ENCODE measurements at places on chromosomes 11 and 22.

- no peak for DNase-seq
Measured at GRCh38 chr11:43943931-43944751, 1.7 kb downstream of the C11orf96 start.

DNA sequence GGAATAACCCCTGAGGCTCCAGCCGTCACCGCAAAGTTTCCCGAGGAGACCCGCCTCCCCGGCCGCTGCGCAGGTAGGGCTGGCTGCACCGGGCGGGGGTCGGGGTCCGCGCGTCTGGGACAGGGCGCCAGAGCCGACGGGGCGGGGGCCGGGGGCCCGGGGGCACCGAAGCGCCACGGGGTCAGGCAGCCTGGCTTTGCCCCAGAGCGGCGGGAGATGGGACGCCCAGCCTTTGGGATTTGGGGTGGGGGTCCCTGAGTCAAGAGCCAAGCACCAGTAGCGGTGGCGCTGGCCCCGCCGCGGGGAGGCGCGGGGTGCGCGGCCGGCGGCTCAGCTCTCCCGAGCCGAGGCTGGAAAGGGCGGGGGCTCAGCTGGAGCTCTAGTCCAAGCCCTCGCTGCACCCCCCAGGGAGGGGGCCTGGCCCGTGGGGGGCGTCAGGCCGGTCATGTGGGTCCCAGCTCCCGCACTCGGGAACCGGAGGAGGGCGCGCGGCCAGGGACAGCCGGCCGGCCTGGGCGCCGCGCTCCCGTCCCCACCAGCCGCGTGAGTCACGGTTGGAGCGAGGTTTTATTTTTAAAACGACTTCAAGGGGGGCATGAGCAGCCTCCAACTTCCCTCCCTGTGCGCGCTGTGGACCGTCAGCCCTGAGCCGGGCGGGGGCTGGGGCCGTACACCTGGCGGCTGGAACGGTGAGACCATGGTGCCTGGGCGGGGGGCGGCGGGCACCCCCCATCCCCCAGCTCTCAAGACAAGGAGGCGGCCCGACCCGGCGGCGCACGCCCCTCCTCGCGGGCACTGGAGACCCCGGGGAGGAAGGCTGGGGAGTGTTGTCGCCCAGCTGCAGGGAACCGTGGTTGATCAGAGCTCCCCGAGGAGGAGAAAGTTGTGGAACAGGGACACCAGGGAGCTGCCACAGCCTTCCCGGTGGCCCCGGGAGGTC, 626 bp downstream of the FLRT1 start:
- DNase-seq = no peak

GRCh38 chr11:64232182-64232966, 2.0 kb upstream of the VEGFB start:
- DNase-seq = no peak

DNA sequence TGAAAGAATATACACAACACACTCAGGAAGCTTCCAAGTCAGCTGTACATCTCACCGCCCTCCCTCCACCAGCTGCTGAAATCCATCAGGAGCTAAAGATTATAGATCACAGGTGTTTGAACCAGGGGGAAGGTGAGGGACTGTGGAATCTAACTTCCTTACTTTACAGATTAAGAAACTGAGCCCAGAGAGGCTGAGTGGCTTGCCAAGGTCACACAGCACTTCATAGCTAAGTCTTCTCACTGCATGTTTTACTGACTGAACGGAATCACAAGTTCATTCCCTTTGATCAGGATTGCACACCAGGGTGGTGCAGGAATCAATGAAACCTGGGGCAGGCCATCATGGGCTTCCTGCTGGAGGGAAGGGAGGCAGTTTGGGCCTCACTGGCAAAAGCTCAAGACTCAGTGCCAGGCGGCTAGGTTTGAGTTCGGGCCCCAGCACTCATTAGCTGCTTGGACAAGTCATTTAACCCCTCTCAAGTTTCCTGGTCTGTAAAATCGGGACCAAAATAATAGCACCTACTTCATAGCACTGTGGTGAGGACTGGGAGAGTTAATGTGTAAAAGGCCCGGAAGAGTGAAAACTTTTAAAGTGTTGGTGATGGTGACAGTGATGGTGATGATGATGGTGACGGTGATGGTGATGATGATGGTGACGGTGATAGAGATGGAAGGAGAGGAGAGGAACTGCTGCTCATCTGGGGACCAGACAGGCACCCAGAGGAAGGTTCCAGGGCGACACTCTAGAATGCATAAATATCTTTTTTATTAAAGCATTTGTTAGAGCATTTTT, 8.2 kb downstream of the CD5 start:
- DNase-seq = no peak

DNA sequence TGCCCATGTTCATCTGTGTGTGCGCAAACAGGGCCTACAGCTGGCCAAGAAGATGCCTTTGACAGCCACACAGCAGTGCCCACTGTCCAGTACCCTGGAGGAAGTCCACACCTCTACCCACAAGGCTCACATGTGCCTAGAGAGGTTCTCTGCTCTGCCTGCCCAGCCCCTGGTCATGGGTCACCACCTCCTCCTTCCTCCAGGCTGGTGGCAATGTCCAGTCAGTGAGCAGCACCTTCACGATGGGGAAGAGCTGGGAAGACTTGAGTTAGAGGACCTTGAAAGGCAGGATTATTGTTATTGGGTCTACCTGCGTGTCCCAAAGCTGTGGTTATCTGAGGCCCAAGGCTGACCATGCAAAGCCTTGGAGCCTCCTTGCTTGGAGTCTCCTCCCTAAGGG, 28.4 kb upstream of the TTC12 start:
- DNase-seq = no peak

- no peak for DNase-seq
Measured at GRCh38 chr11:61534025-61534932, 25.7 kb downstream of the LRRC10B start.

Measured in T-helper 1 cell (primary cell).